Large intestine (tissue), 12 donors: ENCODE measurements at places on chromosomes 5 and 9. TPM values are rescaled to one million over a fixed set of nuclear protein-coding genes. Genes with fewer than 3 reads are reported as not detected.
A peak's percentile ranks its signal among the peaks of the same experiment; 100 is the strongest.

Gene ST6GALNAC6
- polyA plus RNA-seq: 14.4 TPM

GRCh38 chr9:129834489-129835127 is 467 bp downstream of the C9orf78 start:
- peak overlapping the region; percentile 55 for H3K27ac ChIP-seq
- peaks cover 32% of the 10 kb centered on the region for H3K36me3 ChIP-seq
- H3K4me1 ChIP-seq: peaks cover 4% of the 10 kb centered on the region
- no peak for DNase-seq

GRCh38 chr9:32294106-32294505 is 90.3 kb upstream of the ACO1 start:
- no peak overlapping the region for H3K27ac ChIP-seq
- H3K4me3 ChIP-seq: no peak overlapping the region
- no peaks in the 10 kb centered on the region for H3K27me3 ChIP-seq
- no peak for DNase-seq
- no peaks in the 10 kb centered on the region for H3K36me3 ChIP-seq

DNA sequence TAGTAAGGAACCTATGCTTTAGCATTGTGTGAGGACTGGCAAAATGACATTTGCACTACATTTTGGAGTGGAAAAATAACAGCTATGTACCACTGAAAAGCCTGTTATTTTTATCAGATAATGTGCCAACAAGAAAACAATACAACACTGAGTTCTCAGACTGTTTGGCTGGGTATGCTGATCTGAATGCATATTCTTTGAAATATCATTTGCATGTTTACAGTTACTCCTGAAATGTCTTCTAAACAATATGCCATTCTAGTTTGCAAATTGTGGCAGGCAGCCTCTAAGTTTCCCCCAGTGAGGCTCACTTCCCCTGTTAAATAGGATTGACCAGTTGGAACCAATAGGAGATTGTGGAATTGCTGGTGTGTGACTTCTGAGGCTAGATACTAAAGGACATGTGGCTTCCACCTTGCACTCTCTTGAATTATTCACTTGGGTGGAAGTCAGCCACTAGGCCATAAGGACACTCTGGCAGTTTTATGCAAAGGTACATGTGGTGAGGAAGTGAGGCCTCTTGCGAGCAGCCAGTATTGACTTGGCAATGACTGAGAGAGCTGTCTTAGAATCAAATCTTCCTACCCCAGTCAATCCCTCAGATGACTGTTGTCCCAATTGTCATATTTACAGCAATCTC is 250.4 kb upstream of the PCSK5 start:
- H3K27me3 ChIP-seq: no peaks in the 10 kb centered on the region
- H3K27ac ChIP-seq: no peak overlapping the region
- H3K4me3 ChIP-seq: no peak overlapping the region
- peaks cover 9% of the 10 kb centered on the region for H3K4me1 ChIP-seq
- DNase-seq: no peak
- H3K36me3 ChIP-seq: no peaks in the 10 kb centered on the region

- no peak overlapping the region for H3K4me3 ChIP-seq
- no peaks in the 10 kb centered on the region for H3K27me3 ChIP-seq
- peaks cover 18% of the 10 kb centered on the region for H3K4me1 ChIP-seq
- H3K36me3 ChIP-seq: no peaks in the 10 kb centered on the region
- no peak for DNase-seq
- H3K27ac ChIP-seq: peak overlapping the region; percentile 39
Measured at GRCh38 chr5:160466889-160467554, 45.4 kb downstream of the PTTG1 start.

Gene LRRTM2
- 2.6 TPM for polyA plus RNA-seq

DNA sequence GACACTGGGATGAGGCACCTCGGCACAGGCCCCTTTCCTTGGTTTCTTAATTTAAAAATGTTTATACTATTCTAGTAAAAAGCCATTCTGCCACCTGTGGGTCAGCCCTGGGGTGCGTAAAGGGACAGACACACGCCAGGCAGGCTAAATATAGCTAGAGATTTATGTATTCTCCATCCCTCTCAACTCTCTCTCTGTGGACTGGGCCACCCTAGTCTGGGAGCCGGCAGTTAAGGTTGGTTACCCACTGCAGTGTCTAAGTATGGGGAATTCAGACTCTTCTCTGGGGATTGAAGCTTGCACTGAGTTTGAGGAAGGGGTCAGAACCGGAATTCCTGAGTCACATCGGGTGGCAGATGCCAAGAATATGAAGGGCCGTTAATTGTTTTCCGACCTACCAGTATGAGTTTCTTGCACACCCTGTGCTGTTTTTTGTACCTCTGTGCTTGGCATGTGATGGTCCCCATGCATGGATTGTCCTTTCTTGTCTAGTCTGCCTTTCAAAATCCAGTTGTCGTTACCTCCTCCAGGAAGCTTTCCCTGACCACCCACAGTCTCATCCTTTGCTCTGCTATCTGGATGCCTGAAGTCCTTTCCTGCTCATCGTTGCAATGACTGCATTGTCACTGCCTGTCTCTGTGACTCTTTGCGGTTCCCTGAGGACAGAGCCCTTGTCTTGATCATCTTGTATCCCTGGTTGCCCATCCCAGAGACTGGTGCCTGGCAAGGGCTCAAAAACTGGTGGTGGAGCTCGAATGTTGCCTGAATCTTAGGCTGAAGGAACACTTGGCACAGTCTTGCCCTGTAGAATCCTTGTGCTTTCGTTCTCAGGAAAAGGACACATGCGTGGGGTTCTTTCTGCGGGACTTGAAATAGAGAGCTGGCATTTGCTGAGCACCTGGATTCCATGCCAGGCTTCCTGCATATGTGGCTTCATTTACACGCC is 2.1 kb downstream of the NEURL1B start:
- H3K4me3 ChIP-seq: peak overlapping the region; percentile 81
- DNase-seq: no peak
- peaks cover 8% of the 10 kb centered on the region for H3K36me3 ChIP-seq

DNA sequence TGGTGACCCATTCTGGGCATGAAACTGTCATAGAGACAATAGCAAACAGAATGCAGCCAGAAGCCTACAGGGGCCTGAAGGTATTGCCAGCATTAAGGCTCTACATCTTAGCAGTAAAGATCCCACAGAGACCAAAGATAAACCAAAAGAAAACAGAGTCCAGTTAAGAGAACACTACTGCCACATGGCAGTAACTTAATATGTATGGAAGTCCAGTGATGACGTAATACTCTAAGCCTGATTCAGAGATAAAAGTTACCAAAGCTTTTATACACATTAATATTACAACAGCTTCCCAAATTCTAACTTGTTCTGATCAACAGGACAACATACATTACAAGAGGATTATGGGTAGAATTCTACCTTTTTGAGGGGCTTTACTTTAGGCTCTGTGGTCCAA is 371.5 kb downstream of the PRELID2 start:
- peaks cover 22% of the 10 kb centered on the region for H3K4me1 ChIP-seq
- H3K27ac ChIP-seq: peak overlapping the region; percentile 73
- DNase-seq: peak; percentile 59
- H3K36me3 ChIP-seq: no peaks in the 10 kb centered on the region
- H3K27me3 ChIP-seq: no peaks in the 10 kb centered on the region

Gene CCDC183
- polyA plus RNA-seq: 27.4 TPM

DNA sequence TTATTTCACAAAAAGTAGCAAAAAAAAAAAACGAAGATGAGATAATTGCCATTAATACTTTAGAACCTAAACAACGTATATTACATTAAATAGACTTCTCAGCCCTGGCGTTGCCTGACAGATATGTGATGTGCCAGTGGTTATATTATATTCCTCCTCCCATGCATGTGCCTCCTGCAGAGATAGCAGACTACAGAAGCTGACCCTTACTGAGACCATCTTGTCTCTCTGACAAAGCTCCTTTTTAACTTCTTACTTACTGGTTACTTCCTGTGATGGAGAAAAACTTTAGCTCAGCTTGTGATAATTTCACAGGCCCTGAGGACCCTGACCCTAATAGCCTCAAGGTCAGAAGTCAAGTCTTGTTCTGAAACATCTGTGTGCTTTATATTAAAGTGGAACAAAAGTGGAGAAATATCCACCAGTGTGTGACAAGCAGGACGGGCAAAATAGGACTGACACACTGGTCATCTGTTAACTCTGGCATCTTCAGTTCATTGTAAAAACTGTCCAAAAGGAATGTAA is 80.6 kb upstream of the POU5F2 start:
- H3K27me3 ChIP-seq: no peaks in the 10 kb centered on the region
- DNase-seq: no peak
- H3K4me1 ChIP-seq: no peaks in the 10 kb centered on the region
- H3K36me3 ChIP-seq: peaks cover 5% of the 10 kb centered on the region
- H3K27ac ChIP-seq: no peak overlapping the region

- H3K4me3 ChIP-seq: peak overlapping the region; percentile 3
- peaks cover 20% of the 10 kb centered on the region for H3K36me3 ChIP-seq
- peaks cover 55% of the 10 kb centered on the region for H3K4me1 ChIP-seq
- H3K27me3 ChIP-seq: no peaks in the 10 kb centered on the region
Measured at GRCh38 chr5:140240987-140241706, 61.8 kb downstream of the PFDN1 start.

DNA sequence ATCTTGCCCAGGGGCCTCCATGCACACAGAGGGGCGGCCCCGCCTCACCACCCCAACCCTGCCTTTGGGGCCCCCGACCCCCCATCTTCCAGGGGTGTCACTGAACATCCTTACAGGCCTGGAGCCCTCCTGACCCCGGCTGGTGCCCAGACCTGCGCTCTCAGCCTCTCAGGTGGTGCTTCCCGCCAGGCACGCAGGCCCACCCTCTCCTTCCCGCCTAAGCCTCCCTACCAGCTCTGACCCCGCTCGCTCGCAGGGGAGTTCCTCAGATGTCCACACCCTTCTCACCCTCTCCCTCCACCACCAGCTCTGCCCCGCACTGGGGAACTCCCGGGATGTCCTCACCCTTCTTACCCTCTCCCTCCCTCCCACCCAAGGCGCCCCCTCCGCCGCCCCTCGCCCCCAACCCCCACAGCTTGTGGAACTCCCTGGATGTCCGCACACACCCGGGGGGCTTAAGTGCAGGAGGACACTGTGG is 12.3 kb upstream of the QRFP start:
- DNase-seq: no peak
- H3K36me3 ChIP-seq: no peaks in the 10 kb centered on the region
- peaks cover 20% of the 10 kb centered on the region for H3K27me3 ChIP-seq
- H3K4me3 ChIP-seq: no peak overlapping the region
- H3K27ac ChIP-seq: no peak overlapping the region
- H3K4me1 ChIP-seq: no peaks in the 10 kb centered on the region

DNA sequence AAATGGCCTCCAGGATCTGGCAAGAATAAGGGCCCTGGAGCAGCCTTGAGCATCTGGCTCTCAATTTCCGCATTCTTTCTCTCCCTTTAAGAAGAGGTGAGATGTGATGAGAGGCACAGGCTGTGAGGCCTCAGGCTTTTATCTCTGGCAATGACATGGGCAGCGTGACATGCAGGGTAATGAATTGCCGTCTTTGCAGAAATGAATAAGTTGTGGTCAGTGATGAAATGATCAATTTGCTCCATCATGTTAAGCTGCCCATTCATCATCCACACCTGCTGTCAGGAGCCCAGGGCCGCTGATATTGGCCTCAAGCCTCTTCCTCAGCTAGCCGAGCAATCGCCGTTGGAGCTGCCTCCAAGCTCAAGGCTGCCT is 265.3 kb downstream of the TRIM32 start:
- no peaks in the 10 kb centered on the region for H3K27me3 ChIP-seq
- H3K27ac ChIP-seq: no peak overlapping the region
- no peak for DNase-seq
- H3K4me3 ChIP-seq: no peak overlapping the region

- H3K27ac ChIP-seq: no peak overlapping the region
- no peak for DNase-seq
- no peaks in the 10 kb centered on the region for H3K27me3 ChIP-seq
- peaks cover 7% of the 10 kb centered on the region for H3K4me1 ChIP-seq
Measured at GRCh38 chr9:37413311-37413710, 9.2 kb upstream of the GRHPR start.

Gene GLRA1
- 0.03 TPM for polyA plus RNA-seq

Gene SLIT3
- polyA plus RNA-seq: 18.3 TPM

DNA sequence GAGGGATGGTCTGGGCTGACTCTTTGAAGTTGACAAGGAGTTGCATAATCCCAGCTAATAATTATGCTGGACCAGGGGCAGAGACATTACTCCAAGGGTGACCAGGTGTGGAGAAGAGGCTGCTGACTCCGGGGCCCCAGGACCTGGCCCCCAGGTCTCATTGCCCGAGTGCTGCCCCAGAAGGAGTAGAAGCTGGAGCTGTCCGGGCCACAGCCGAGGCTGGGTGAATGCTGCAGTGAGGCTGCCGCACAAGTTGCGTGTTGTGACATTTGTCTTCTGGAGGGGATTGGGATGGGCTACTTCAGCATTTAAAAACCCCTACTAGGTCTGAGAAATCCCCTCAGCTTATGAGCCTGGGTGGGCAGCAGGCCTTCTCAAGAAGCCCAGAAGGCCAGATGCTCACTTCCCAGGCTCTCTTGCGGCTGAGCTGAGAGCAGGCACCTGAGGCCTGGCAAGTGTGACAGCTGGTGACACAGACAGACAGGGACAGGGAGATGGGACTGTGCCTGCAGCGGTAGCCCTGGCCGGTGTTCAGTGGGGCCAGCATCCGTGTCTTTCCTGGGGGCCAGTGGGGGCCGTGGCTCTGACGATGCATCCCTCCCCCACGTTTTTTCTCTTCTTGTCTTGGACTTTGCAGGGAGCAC is 122.8 kb downstream of the KCNIP1 start:
- H3K4me1 ChIP-seq: no peaks in the 10 kb centered on the region
- DNase-seq: no peak
- no peak overlapping the region for H3K4me3 ChIP-seq
- no peak overlapping the region for H3K27ac ChIP-seq

GRCh38 chr5:61748121-61748520 is 416.1 kb downstream of the ZSWIM6 start:
- no peak for DNase-seq
- no peaks in the 10 kb centered on the region for H3K36me3 ChIP-seq
- H3K27me3 ChIP-seq: no peaks in the 10 kb centered on the region
- no peaks in the 10 kb centered on the region for H3K4me1 ChIP-seq
- H3K4me3 ChIP-seq: no peak overlapping the region
- no peak overlapping the region for H3K27ac ChIP-seq

Gene PCDHB1
- polyA plus RNA-seq: 0.31 TPM

Gene NEUROG1
- not detected for polyA plus RNA-seq

Gene CENPP
- polyA plus RNA-seq: 2.8 TPM

GRCh38 chr5:39775086-39775796 is 350.5 kb upstream of the DAB2 start:
- no peaks in the 10 kb centered on the region for H3K27me3 ChIP-seq
- no peak overlapping the region for H3K27ac ChIP-seq

- no peak for DNase-seq
- no peak overlapping the region for H3K27ac ChIP-seq
- H3K4me3 ChIP-seq: no peak overlapping the region
- H3K4me1 ChIP-seq: no peaks in the 10 kb centered on the region
- H3K27me3 ChIP-seq: no peaks in the 10 kb centered on the region
Measured at GRCh38 chr9:96651626-96652025, 3.5 kb downstream of the PRXL2C start.

DNA sequence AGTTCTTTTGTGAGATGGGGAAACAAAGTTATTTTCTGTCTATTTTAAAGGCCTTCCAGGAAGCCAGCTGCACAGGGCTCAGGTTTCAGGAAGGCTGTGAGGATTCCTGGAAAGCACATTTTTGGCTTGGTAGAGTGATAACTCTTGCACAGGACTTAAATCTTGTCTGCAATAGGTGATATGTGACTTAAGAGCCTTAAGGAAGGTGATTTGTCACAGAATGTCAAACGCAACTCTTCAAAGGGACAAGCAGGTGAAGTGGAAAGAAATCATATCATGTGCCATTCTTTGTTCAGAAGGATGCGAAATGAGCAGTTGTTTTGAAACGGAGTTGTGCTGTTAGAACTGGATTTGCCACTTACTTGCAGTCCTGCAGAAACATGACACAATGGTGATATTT is 459.3 kb downstream of the MAT2B start:
- no peak overlapping the region for H3K27ac ChIP-seq
- H3K36me3 ChIP-seq: no peaks in the 10 kb centered on the region
- H3K4me1 ChIP-seq: no peaks in the 10 kb centered on the region
- H3K4me3 ChIP-seq: no peak overlapping the region
- no peak for DNase-seq
